ENCODE measurements at places on chromosomes 2 and 18. TPM values are rescaled to one million over a fixed set of nuclear protein-coding genes. Genes with fewer than 3 reads are reported as not detected.

CFAP65 gene
- total RNA-seq = not detected

SPDYA gene
- 0.35 TPM for total RNA-seq

DAW1 gene
- total RNA-seq = not detected

FBXO48 gene
- 1.1 TPM for total RNA-seq

ASPRV1 gene
- total RNA-seq = 0.81 TPM

GPN1 gene
- 18.9 TPM for total RNA-seq

GAL3ST2 gene
- not detected for total RNA-seq

SKOR2 gene
- not detected for total RNA-seq

ST6GAL2 gene
- 0.38 TPM for total RNA-seq

CCDC68 gene
- total RNA-seq = 3.9 TPM

AQP4 gene
- 24.6 TPM for total RNA-seq

IHH gene
- not detected for total RNA-seq

DNA sequence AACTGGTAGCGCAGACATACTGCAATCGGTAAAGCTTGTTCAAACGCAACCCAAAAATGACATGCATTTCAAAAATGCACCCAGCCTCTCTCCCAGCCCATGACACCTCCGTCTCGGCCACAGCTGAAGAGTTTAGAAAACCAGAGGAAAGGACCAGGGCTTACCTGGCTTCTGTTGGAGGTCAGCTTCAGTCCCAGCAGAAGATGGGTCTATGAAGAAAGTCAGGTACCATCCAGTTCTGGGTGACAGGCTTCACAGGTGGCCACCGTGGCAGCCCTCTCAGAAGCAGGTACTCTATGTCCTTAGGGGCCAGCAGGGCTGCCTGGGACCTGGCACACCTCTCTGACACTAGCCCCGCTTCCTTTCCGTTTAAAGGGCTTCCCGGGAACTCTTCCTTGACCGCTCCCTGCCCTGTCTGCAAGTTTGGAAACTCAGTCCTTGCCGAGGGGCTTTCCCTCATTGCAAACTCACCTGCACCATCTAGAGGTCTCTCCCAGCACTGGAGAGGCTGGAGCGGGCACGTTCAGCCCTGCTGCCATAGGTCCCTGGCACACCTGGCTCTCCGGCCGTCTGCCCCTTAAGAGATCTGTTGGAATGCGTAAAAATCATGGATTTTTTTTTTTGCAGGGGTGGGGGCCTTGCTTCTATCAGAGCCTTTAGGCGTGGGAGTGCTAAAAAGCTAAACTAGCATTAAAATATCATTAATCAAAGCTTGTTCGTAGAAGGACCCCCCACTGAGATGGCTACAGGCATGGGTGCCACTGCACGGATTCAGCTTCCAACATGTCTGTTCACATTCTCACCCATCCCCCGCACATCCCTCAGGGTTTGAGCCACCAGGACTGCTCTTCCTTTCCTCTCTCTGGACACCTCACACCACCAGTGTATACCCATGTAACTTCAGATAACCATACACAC lies at the start of gene EDAR:
Gene EDAR (minus strand): TSS at position 425 of the 918 bp plus-strand sequence. CDS start 58,206 bp downstream, outside the sequence.
- DNase-seq = no peak

GRCh38 chr18:24346254-24346653 lies 51.4 kb downstream of the OSBPL1A start:
- no peak for DNase-seq

- no peak for DNase-seq
These were observed 177.7 kb upstream of the OSR1 start for GRCh38 chr2:19536136-19536535.

DNA sequence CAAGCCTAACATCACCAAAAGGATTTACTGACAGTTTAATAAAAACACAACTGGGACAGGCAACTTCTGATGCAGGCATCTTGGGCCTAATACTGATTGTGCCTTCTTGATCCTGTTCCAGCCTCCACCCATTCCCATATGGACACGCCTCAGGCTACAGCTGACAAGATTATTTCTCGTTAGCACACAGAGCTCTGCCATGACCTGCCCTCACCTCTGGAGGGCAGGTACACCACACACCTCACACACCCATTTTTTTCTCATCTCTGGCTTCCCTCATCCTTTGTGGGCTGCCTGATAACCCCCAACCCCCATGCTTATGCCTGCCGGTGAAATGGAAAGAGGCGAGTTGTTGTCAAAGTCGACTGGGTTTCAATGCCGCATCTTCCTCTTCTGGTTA lies 147.0 kb downstream of the ANTXR1 start:
- DNase-seq = no peak

- DNase-seq = no peak
These were observed 56.0 kb upstream of the COBLL1 start for GRCh38 chr2:164897469-164898260.

DNA sequence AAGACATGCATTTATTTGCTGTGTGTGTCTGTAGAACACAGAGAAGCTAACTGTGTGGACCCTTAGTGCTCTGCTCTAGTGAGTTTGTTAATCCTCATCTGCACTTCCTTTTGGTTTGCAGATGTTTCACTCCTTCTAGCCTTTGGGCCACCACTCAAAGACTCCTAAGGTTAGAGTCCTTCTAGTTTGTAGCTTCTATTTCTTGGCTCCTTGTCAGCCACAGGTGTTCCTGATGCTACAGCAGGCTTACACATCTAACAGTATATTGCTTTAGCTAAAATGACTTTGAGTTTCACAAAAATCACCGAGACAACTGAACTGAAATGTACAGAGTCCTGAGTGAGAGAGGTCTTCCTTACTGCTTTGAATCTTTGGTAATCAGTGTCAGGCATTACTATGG lies 551.4 kb downstream of the NRXN1 start:
- no peak for DNase-seq

- no peak for DNase-seq
These were observed 26.4 kb downstream of the TRAPPC12 start for GRCh38 chr2:3405876-3406275.

DNA sequence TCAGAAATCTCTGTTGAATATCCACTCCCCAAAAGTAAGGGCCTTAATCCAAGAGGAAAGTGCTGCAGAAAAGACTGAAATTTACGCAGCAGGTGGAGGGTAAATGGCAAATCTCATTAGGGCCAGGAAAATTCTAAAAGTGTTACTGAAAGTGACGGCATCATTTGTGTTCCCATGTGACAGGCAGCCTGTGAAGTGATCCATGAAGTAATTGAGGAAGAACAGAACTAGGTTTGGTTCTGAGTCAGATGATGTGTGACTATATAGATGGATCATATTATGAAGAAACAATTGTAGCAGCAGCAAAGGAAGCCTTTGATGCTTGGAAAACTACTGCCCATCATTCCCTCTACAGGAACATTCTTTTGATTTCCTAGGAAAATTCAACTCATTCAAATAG lies 401.2 kb downstream of the TGIF1 start:
- no peak for DNase-seq

DNA sequence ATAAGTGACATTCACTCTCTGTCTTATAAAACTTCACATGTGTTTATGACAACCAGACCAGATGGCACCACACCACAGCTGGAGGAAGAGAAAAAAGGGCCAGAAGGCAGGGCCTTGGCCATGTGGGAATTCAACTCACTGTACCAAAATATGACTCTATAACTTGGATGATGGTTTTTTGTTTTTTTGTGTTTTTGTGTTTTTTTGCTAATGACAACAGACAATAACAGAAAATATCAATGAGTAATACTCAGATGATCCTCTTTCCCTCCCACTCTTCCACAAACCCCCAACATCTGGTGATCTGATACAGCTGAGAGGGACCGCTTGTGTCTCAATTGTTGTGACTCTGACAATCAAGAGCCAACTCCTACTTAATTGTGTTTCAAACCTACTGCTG lies 12.4 kb downstream of the NMI start:
- DNase-seq = no peak

GRCh38 chr2:119483896-119484718 lies 40.2 kb downstream of the SCTR start:
- no peak for DNase-seq

GRCh38 chr2:221025398-221025797 lies 546.7 kb downstream of the EPHA4 start:
- DNase-seq = no peak

DNA sequence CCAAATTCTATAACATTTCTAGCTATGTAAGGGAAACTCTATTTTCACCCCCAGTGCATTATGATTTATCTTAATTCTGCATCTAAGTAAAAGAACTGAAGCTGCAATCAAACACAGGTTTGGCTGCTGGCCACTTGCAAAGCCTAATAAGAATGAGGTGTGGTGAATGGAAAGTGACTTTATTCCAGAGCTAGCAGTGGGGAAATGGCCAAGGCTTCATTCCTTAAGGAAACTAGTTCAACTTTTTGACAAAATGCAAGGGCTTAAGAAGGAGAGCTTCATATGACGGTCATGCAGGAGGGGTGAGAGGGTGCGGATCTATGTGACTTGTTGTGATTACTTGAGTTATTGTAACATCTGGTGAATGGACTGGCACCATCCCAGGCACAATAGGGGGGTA lies 1802.0 kb downstream of the SUCLG1 start:
- no peak for DNase-seq

DNA sequence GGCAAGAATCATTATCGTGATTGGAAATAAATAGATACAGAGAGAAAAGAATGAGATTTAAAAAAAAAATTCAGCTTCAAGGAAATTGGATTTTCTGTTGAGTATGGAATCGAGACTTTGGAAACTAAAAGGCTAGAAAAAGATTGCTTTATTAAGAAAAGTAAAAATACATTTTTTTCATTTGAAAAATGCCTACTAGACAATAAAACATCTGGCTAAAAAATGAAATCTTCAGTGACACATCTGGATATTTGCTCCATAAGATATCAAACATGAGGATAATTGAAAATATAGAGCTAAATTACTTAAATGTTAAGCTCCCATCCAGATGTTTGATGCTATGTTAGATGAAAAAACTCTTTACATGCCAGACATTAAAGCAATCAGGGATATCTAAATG lies 879.5 kb downstream of the TSN start:
- no peak for DNase-seq

DNA sequence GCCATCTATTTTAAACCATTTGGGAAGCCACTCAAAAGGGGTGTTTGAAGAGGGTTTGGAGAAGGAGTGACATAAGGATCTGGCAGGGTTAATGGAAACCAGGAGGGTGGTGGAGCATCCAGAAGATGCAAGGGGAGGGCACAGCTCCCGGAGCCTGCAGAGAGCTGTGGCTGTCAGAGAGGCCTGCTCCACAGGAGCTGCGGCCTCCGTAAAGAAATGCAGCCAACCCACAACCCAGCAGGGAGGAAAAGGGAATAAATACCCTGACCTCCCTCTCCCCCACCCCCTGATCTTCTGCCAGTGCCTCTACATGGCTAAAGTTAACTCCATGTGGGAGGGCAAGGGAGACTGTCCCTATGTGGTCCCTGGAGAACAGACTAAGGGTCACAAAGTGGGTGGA lies 567.1 kb upstream of the POU3F3 start:
- no peak for DNase-seq

DNA sequence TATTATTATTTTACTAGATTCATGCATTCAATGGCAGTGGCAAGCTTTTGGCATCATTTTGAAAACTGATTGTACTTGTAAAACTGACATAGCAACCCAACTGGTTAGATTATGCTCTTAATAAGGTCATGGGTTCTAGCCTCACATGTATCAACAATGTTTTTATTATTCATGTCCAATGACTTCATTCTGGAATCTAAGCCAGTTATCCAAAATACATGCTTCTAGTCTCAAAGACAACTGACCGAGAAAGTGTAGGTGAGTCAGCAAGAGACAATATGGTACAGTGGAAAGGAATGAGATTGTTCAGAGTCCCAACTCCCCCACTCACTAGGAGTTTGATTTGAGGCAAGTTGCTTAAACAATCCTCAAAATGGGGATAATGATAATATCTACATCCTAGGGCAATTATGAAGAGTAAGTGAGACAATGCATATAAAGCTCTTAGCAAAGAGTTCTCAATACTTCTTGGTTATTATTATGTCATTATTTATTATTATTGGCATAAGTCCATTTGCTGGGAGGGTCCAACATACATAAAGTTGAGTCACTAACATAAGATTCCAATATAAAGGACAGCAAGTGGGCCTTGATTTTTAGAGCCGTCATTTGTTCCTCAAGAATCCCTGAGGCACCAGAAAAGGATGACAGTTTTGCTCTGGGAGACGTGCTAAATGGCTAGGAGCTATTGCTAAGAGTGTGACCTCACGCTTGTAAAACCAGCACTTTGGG lies 99.4 kb downstream of the NEB start:
- no peak for DNase-seq

DNA sequence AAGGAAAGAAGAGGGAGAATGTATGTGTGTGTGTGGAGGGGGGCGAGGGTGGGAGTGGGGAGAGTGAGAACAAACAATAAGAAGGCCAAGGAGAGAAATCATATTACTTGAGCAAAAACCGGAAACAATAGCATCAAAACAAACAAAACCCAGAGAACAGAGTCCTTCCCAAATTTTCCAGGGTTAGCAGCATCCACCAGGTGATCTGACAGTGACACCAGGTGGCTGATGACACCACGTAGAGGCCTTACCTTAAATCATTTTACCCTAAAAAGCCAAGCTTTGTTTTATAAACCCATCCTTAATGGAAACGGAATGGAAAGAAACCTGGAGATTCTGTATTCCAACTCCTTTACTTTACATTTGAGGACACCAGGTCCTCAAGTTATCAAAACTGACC lies 42.9 kb downstream of the CDCA7 start:
- DNase-seq = no peak

DNA sequence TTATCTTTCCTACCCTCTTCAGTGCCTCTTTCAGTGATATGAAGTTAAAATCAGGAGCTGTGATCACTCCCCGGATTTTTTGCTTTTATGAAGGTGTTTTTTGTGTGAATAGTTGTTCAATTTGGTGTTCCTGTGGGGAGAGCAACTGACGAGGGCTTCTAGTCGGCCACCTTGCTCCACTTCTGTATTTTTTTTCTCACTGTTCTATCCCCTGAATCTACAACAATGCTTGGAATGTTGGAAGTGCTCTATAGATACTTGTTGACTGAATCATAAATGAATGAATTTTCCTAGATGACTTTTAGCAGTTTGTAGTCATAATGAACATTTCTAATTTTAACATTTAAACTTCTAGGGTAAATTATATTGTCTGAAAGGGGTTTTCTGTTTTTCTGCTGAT lies 247.3 kb downstream of the ZNF385B start:
- no peak for DNase-seq

Measured in Right ventricle myocardium inferior (tissue), 1 donor.